ENCODE measurements at places on chromosomes 7 and 10.

DNA sequence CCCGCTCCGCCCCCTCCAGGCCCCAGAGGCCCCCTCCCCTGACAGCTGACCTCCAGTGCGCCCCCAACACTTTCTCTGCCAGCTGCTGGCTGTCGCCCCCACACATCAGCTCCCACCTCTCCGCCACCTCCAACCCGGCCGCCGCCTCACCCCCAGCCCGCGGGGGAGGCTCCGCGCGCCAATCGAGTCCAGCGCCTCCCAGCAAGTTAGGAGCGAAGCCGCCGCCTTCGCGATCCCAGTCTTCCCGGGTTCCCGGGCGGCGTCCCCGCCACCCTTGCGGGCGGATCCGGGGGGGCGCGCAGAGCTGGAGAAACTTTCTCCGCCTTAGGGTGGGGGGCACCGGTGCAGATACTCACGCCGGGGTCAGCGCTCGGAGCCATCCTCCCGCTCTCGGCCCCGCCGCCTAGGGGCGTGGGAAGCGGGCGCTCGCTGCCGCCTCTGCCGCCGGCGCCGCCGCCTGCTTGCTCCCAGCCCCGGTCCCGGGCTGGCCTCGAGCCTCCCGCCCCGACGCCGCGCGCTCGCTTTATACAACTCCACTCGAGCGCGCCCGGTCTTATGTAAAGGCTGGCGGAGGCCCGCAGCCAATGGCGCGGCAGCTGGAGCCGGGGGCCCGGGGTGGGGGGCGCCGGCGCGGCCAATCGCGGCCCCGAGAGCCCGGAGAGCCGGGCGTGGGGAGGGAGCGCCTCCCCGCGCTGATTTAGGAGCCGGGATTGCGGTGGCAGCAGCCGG lies at the start of gene CRTAC1:
Gene CRTAC1, minus strand, starts transcription at position 529 of the 729 bp plus-strand sequence. Its CDS starts 149 bp downstream, at position 380.
- no peak for DNase-seq

- DNase-seq = no peak
Measured at GRCh38 chr7:71208881-71209280, 76.9 kb downstream of the GALNT17 start.

- no peak for DNase-seq
Measured at GRCh38 chr7:134472572-134473244, 13.8 kb upstream of the AKR1B1 start.

DNA sequence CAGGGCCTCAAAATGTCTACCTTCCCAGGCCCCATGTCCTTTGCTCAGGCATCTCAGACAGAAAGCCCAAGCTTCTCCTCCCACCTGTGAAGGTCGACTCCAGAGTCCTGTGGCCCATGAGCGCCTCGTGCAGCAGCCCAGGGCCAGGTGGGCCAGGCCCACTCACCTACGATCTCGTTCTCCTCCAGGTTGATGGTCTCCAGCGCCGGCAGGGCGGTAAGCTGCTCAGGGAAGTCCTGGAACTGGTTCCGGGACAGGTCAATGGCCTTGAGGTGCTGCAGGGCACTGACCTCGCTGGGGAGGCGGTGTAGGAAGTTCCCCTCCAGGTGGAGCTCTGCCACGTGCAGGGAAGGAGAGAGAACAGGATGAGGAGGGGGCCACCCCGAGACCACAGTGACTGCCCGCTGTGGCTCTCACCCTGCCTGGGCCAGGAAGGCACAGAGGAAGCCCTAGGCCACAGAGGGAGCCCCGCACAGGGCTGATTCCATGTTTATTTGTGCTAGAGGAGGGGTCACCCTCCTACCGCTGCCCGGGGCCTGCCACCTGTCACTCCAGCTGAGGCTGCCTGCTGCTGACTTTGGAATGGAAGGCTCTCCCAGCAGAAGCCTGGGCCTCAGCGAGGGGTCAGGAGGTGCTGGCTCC lies 40.0 kb upstream of the NPFFR1 start:
- DNase-seq = no peak

DNA sequence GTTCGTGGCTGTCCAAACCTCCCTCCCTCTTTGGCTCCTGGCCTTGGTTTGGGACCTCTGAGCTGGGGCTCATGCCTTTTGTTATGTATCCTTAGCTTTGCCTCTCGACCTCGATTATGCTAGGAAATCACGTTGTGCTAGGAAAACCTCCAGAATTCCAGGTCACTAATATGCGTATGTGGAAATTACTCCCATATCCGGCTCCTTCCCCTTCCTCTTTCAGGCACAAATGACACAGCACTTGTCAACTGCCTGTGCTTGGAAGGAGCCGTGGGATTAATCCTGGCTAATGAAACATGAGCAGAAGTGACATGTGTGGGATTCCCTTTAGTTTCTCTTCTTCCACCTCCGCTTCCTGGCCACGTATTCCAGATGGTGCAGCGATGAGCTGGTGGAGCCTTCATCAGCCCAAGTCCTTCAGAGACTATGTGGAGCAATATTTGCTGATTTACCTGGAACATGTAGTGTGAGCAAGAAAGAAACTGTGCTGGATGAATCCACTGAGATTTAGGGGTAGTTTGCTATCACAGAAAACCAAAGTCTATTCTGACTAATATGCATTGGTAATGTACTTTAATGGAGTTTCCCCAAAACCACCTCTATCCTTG lies 149.2 kb downstream of the REEP3 start:
- no peak for DNase-seq

DNA sequence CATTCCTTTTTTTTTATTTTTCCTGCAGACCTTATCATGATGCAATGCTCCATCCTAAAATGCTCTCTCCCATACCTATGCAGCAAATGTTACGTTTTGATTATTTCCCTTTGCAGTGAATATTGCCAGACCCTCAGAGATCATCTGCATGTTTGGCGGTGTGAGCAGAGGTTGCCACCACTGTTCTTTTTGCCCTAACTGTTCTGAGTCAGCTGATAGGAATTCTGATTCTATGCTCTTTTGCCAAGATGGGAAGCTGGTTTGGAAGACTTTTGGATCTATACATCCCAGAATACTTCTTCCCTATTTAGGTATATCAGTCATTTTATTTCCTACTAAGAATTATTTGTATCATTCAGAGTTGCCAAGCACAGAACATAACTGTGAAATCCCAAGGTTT lies 130.5 kb downstream of the KLF6 start:
- no peak for DNase-seq

GRCh38 chr10:89615112-89615511 lies 29.9 kb downstream of the PANK1 start:
- no peak for DNase-seq
